Activated naive CD8-positive, alpha-beta T cell treated with anti-CD3 and anti-CD28 coated beads, Interleukin-2, amount 50 U/mL, for 16 hours (primary cell): ENCODE measurements at places on chromosomes 11 and 22.

- DNase-seq, result no peak
These were observed 3.2 kb upstream of the PRR5 start for GRCh38 chr22:44698531-44699421.

GRCh38 chr11:122902951-122903350 lies 20.4 kb downstream of the JHY start:
- no peak for DNase-seq

DNA sequence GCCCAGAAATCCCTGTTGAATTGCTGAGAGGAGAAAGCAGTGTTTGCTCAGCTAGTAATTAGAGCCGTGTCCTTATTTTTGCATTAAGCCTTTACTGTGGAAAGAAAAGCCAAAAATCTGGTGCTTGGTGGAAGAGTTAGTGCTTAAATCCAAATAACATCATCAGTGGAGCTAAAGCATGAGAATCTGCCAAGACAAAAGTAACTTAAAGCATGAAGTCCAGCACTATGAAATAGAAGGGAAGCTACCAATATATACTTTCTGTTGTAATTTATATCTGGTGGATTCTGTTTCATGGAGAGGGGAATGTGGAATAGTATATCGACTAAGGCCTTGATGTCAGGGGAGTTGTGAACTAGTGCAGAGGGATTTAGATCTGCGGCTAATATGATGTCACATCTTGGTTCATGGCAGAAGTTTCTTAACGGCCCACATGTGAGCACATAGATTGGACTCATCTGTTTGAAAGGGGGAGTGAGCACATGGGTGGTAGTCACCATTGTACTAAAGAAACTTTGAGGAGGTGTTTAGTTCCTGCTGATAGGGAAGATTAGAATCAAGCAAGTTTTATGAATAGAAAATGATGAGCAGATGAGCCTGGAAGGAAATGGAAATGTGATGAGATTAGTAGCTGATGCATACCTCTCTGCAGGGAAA lies 224.4 kb upstream of the MTNR1B start:
- DNase-seq, result no peak

DNA sequence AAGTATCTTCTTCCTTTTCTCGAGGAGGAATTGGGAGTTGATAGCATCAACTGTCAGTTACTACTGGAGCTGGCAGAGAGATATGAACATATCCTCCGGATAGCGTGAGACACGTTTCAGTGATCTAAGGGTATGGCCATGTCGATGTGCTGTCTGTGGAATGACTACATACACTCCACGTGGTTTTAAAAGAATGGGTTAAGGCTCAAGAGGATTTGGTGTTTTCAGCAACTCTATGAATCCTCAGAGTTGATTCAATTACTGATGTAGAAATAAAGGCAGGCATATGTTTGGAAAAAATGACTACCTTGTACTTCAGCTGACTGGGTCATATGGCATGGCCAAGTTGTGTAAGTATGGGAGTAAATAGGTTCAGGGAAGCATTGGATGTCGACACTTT lies 22.9 kb downstream of the MMP13 start:
- DNase-seq, result no peak

DNA sequence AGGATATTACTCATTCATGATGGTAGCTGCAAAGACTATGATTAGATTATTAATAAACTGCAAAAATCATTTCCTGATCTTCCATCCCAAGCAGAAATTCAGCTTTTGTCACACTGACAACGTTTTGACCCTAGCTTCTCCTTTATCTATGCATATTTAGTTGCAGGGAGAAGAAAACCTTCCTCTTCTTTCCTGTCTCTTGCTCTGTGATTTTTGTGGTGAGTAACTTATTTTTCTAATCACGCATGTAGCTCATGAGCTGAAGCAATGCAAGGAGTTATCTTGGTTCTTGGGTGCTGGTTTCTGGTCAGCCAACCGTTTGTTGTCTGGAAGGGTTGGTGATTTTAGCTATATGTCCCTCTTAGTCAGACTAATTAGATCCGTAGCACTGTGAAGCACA lies 56.4 kb downstream of the FDX1 start:
- DNase-seq, result no peak
